ENCODE measurements at places on chromosomes 4 and X. TPM values are rescaled to one million over a fixed set of nuclear protein-coding genes. Genes with fewer than 3 reads are reported as not detected.
A peak's percentile ranks its signal among the peaks of the same experiment; 100 is the strongest.

DNA sequence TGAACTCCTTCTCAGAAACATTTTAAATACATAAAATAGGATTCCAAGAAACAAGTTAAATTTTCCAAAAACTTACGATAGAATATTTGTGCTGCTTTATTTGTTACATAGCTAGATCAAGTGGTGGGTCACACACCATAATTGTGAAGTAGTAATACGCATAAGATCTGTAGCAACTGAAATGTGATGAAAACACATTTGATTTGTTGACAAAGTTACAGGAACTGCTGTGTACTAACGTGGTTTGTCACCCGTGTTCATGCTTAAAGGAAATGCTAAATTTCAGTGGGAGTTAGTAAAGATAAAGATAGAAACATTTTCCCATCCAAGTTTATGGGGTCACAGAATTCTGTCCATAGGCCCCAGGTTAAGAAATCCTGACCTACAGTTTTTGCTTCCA lies 34.1 kb upstream of the PHEX start:
- no peak for DNase-seq

DNA sequence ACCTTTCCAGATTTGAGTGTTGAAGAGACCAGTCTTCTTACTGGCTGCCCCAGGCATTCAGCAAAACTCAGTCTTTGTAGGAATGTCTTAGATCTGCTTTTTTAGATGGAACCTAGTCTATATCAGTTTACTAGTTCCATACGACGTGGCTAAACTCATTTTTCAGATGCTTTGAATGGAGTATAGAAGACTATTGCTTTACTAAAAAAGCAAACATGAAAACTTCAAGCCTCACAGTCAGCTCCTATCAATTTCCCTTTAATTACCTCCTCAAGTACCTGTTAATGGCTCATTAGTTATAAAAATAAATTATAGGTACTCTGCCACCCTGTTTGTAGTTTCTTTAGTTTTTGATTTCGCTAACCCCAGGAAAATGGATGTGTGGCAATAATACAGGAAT lies 63.0 kb upstream of the STOX2 start:
- DNase-seq = no peak

- DNase-seq = no peak
These were observed 73.6 kb downstream of the SNX25 start for GRCh38 chr4:185282968-185283367.

- peak; percentile 9 for DNase-seq
These were observed 243.8 kb upstream of the JADE1 start for GRCh38 chr4:128565565-128566186.

- DNase-seq = no peak
These were observed 25.3 kb upstream of the NAF1 start for GRCh38 chr4:163191999-163192398.

The ARHGAP24 gene
- not detected for total RNA-seq

DNA sequence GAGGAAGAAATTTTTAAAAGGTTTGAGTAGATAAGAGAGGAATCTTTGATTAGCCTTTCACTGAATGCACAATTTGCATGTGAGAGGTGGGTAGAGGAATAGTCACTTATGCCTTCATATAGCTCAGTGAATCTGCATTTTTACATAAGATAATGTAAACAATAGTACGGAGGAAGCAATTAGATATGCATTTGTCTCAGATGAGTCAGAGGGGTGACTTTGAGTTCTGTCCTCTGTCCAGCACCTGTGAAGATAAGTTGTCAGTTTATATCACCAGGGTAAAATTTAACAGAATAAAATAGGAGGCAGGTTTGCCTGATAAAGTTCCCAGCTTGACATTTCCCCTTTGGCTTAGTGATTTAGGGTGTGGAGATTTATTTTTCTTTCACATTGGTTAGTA lies 841.9 kb downstream of the PCDH18 start:
- no peak for DNase-seq

GRCh38 chr4:71259911-71260331 lies 78.9 kb upstream of the SLC4A4 start:
- no peak for DNase-seq

DNA sequence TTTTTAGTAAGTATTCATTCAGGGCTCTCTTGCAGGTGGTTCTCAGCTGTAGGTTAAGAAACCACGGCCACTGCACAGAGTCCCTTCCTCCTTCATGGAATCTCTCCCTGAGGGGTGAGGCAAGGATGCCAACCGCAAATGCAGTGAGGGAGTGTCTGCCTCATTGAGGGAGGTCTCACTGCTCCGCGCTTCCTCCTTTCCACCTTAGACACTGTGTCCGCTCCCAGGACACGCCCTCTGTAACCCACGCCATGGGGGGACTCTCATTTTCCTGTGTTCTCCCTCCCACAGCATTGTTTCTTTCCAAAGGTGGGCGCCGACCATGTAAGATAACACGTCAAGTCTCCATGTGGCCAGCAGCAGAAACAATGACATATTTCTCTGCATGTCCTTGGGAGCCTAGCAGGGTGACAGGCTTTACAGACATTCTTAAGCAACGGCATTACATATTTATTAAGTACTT lies 63.2 kb downstream of the SEPSECS start:
- no peak for DNase-seq

- DNase-seq = no peak
These were observed 15.8 kb upstream of the UBE2K start for GRCh38 chr4:39682138-39682537.

Data from activated CD4-positive, alpha-beta T cell treated with anti-CD3 and anti-CD28 coated beads, Interleukin-2, amount 10 ng/mL, durations not matched to agents 7 days and 5 days (primary cell).